Ascending aorta (tissue), 2 donors: ENCODE measurements at places on chromosomes 2 and 18. TPM values are rescaled to one million over a fixed set of nuclear protein-coding genes. Genes with fewer than 3 reads are reported as not detected.

- no peak overlapping the region for H3K27ac ChIP-seq
- DNase-seq = no peak
- peaks cover 2% of the 10 kb centered on the region for H3K4me1 ChIP-seq
- no peaks in the 10 kb centered on the region for H3K27me3 ChIP-seq
Observed at GRCh38 chr2:186610785-186611184, 20.9 kb downstream of the ITGAV start.

GRCh38 chr2:104896446-104896845 lies 42.5 kb downstream of the POU3F3 start:
- H3K4me3 ChIP-seq = no peak overlapping the region
- H3K27me3 ChIP-seq = no peaks in the 10 kb centered on the region
- no peak for DNase-seq
- H3K27ac ChIP-seq = no peak overlapping the region
- no peaks in the 10 kb centered on the region for H3K36me3 ChIP-seq

DNA sequence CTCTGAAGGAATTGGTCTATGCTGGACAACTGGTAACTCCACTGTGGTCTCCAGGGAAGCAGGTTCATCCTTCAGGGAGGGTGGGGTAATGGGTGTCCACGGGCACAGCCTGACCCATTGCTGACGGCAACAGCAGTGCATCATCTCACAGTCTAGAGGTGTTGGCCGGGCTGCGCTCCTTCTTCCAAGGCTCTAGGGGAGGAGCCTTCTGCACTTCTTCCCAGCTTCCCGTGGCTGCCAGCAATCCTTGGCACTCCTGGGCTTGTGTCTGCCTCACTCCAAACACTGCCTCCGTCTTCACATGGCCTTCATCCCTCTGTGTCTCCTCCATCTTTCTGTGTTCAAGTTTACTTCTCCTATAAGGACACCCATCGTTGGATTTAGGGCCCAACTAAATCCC lies 166.2 kb downstream of the CTIF start:
- no peaks in the 10 kb centered on the region for H3K27me3 ChIP-seq
- no peaks in the 10 kb centered on the region for H3K4me1 ChIP-seq
- H3K36me3 ChIP-seq = no peaks in the 10 kb centered on the region
- no peak overlapping the region for H3K27ac ChIP-seq

DNA sequence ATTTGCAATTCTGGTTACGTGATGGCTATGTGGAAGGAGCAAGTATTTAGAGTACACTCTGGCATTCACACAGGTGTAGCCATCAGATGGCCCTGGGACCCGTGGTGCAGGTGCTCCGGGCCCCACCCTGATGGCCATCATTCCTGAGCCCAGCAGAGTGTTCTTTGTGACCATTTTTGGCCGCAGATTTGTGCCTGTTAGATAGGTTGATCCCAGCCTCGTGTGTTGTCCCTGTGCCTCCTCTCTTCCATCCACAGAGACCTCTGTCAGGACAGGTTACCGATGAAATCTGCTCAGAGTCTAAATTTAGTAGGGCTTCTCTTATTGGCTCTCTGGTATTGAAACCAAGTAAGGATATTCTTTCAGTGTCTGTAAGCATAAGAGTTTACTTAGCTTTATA lies 33.9 kb downstream of the MAPRE2 start:
- peak overlapping the region; percentile 55 for H3K27ac ChIP-seq
- H3K4me3 ChIP-seq = peak overlapping the region; percentile 2
- no peaks in the 10 kb centered on the region for H3K27me3 ChIP-seq
- H3K36me3 ChIP-seq = peaks cover 3% of the 10 kb centered on the region

GRCh38 chr2:1742681-1743395 lies 1.5 kb downstream of the PXDN start:
- no peaks in the 10 kb centered on the region for H3K36me3 ChIP-seq
- peak overlapping the region; percentile 100 for H3K27ac ChIP-seq
- peaks cover 30% of the 10 kb centered on the region for H3K4me1 ChIP-seq
- DNase-seq = peak; percentile 67
- H3K27me3 ChIP-seq = no peaks in the 10 kb centered on the region

DNA sequence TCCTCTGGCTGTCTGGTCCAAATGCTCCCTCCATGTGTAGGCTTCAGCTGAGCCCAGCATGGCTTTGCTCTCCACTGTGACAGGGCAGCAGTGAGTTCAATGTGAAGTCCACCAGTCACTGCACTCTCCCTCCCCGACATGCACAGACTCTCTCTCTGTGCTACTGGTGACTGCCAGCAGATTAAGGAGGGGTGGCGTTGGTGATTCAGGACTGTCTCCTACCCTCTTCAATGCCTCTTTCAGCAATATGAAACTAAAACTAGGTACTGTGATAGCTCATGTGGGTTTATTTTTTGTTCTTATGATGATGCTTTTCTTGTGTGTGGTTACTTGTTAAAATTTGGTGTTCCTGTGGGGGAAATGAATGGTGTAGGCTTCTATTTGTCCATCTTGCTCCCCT lies 201.0 kb upstream of the RBMS1 start:
- H3K4me1 ChIP-seq = no peaks in the 10 kb centered on the region
- H3K4me3 ChIP-seq = no peak overlapping the region
- H3K36me3 ChIP-seq = no peaks in the 10 kb centered on the region

GRCh38 chr2:222318712-222319585 lies 20.2 kb upstream of the PAX3 start:
- no peak overlapping the region for H3K27ac ChIP-seq
- no peak for DNase-seq
- H3K4me3 ChIP-seq = peak overlapping the region; percentile 64
- H3K27me3 ChIP-seq = peaks cover 18% of the 10 kb centered on the region
- peaks cover 4% of the 10 kb centered on the region for H3K4me1 ChIP-seq

The MALL gene
- 38.5 TPM for total RNA-seq

The SLC5A7 gene
- total RNA-seq = not detected

The HOXD13 gene
- total RNA-seq = not detected

The UGT1A5 gene
- total RNA-seq = not detected

The KCNS3 gene
- 6.7 TPM for total RNA-seq

The IL37 gene
- total RNA-seq = not detected

The VPS54 gene
- 4.6 TPM for total RNA-seq

The CCDC88A gene
- total RNA-seq = 39.2 TPM

The CTIF gene
- total RNA-seq = 55.3 TPM
